ENCODE measurements at places on chromosomes 5 and 9. TPM values are rescaled to one million over a fixed set of nuclear protein-coding genes. Genes with fewer than 3 reads are reported as not detected.

Gene SAP30L
- 33.0 TPM for total RNA-seq

Gene PAM
- total RNA-seq: 293 TPM

DNA sequence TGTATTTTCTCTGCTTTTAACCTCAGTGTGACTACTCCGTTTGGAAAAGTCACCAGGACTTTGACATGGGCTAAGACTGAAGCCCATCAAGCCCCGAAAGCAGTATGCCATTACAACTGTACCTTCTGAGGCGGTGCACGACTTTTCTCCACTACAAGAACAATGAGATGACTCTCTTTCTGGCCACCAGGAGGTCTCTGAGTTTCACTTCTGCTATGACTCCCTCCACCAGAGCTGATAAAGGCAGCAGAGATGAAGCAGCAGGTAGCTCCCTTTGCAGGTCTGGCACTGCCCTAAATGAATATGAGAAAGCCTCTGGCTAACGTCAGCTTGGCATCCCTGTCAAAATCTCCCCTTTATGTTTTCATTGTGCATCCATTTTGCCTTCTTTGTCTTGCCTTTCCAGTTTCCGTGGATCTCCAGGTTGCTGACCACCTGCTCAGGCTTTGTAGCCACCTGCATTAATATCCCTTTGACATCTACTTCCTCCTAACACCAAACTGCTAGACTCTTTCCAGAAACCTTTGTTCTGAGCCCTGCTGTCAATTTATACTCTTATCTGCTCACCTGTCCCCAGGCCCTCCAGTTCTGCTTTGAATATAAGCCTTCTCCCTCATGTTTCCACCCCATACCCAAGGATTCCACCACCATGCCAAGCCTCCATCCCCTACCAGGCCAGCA, 221.7 kb downstream of the ZNF608 start:
- no peak overlapping the region for H3K4me3 ChIP-seq
- H3K27ac ChIP-seq: no peak overlapping the region
- no peaks in the 10 kb centered on the region for H3K36me3 ChIP-seq
- H3K27me3 ChIP-seq: no peaks in the 10 kb centered on the region
- DNase-seq: no peak
- H3K4me1 ChIP-seq: peaks cover 2% of the 10 kb centered on the region

- no peaks in the 10 kb centered on the region for H3K27me3 ChIP-seq
- no peaks in the 10 kb centered on the region for H3K36me3 ChIP-seq
- H3K4me1 ChIP-seq: no peaks in the 10 kb centered on the region
- DNase-seq: no peak
Observed at GRCh38 chr5:9156282-9156681, 389.6 kb downstream of the SEMA5A start.

- no peak for DNase-seq
- no peaks in the 10 kb centered on the region for H3K4me1 ChIP-seq
- H3K27me3 ChIP-seq: no peaks in the 10 kb centered on the region
- no peak overlapping the region for H3K4me3 ChIP-seq
- no peak overlapping the region for H3K27ac ChIP-seq
Observed at GRCh38 chr9:113951032-113951372, 74.9 kb downstream of the ZNF618 start.

DNA sequence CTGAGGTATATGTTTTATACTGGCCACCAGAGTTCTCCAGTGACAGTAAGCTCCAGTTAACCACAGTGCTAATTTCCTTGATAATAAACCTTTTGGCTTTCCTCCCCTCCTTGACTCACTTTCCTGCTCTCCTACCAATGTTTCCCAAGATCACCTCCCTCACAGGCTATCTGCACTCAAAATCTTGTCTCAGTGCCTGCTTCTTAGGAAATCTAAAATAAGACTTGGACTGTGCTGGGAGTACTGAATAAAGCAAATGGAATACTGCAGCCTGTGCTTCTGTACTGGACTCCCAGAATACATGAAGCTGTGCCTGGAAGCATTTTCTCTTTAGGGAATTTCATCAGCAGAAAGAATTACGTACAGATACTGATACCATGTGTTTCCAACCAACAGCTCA, 1.7 kb upstream of the DCP2 start:
- no peaks in the 10 kb centered on the region for H3K36me3 ChIP-seq
- H3K27me3 ChIP-seq: no peaks in the 10 kb centered on the region
- no peak for DNase-seq
- no peak overlapping the region for H3K4me3 ChIP-seq

- no peaks in the 10 kb centered on the region for H3K27me3 ChIP-seq
- H3K4me3 ChIP-seq: no peak overlapping the region
- no peak overlapping the region for H3K27ac ChIP-seq
- no peaks in the 10 kb centered on the region for H3K36me3 ChIP-seq
- no peak for DNase-seq
Observed at GRCh38 chr5:40413743-40414142, 266.0 kb upstream of the PTGER4 start.

DNA sequence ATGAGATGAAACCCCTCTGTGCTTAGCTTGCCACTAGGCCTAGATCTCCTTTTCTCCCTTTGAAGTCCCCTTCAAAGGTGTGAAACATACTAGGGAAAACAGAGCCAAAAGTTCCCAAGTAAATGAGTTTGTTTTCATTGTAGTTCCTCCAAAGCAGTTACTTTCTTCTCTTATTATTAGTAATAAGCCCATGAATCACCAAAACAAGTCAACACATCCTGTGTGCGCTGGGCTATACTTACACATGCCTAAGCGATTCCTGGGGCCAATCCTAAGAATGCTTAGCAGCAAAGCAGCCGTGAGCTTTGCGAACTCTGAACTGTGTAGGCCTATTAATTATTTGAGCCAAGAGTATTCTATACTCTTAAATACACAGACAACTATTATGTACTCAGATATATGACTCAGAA, 7.6 kb downstream of the ENC1 start:
- no peaks in the 10 kb centered on the region for H3K4me1 ChIP-seq
- H3K4me3 ChIP-seq: no peak overlapping the region
- no peak overlapping the region for H3K27ac ChIP-seq
- peaks cover 19% of the 10 kb centered on the region for H3K36me3 ChIP-seq
- DNase-seq: no peak

Gene SLC38A9
- 24.8 TPM for total RNA-seq

GRCh38 chr9:69806627-69807026, 14.0 kb upstream of the CFAP95 start:
- H3K27me3 ChIP-seq: no peaks in the 10 kb centered on the region
- DNase-seq: no peak
- H3K4me3 ChIP-seq: no peak overlapping the region
- no peaks in the 10 kb centered on the region for H3K4me1 ChIP-seq
- no peaks in the 10 kb centered on the region for H3K36me3 ChIP-seq

DNA sequence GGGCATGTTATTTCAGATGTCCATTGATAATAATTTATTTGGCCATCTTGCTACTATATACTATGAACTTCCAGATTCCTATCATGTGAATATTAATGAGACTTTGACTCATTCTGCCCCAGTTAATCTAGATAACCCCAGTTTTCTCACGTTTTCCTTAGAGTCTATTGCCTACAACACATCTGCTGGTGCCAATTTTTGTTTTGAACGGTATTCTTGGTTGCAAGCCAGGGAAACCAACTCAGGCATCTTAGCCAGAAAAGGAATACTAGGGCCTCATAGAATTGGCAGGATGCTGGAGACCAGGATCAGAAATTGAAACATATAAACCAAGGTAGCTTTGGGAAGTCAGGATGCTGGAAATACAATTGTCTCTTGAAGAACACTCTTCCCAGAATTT, 28.0 kb upstream of the NPR3 start:
- H3K4me1 ChIP-seq: peaks cover 10% of the 10 kb centered on the region
- H3K27ac ChIP-seq: no peak overlapping the region
- H3K36me3 ChIP-seq: no peaks in the 10 kb centered on the region
- no peaks in the 10 kb centered on the region for H3K27me3 ChIP-seq
- no peak for DNase-seq

Gene NOL8
- 32.4 TPM for total RNA-seq

DNA sequence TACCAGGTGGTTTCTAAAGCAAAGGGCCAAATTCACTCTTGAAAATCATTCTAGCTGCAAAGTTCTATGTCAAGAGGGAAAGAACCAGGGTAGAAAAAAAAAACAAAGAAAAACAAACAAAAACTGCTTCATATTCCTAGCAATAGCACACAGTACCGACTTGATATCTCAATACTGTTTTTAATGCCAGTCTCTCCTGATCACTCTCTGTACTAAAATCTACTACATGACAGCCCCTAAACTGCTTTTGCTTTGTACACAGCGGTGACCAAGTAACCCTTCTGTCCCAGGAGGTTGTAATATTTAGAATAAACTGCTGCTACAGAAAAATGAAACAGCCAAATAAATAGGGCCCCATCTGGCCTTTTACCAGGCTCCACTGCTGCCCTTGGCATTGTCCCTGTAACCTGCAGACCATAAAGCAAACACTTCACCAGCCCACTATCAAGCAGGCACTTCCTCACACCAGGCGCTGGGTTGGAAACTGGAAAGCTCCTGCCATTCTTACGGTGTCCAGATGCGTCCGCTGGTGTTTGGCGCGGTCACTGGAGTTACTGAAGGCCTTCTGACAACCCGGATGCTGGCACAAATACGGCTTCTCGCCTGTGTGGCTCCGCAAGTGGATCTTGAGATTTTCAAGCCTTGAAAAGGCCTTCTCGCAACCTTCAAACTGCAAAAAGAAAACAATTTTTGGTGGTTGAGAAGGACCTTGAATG, 363.2 kb downstream of the GLIS3 start:
- DNase-seq: no peak
- no peak overlapping the region for H3K27ac ChIP-seq

DNA sequence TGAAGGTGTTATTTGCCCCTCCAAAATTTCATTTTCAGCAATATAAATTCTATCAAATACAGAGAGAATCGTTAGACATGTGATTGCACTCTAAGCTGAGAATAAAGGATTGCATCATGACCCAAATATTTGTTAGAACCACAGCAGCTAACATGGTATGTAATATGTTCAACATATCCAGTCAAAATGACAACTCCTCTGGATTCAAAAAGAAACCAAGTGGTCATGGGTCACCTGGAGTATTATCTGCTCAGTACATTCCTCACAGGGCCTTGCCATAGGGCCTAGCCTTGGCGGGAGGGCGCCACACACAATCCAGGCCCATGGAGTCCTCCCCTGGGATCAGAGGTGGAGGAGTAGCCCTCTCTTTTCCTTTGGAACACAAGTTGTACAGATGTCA, 179.2 kb downstream of the HSD17B3 start:
- H3K27me3 ChIP-seq: no peaks in the 10 kb centered on the region
- no peaks in the 10 kb centered on the region for H3K36me3 ChIP-seq
- no peak for DNase-seq
- H3K4me3 ChIP-seq: no peak overlapping the region
- H3K27ac ChIP-seq: no peak overlapping the region

Gene FCHO2
- total RNA-seq: 48.1 TPM

- DNase-seq: peak; percentile 75
- H3K4me1 ChIP-seq: peaks cover 28% of the 10 kb centered on the region
- H3K36me3 ChIP-seq: peaks cover 21% of the 10 kb centered on the region
- H3K27me3 ChIP-seq: no peaks in the 10 kb centered on the region
- H3K4me3 ChIP-seq: no peak overlapping the region
- H3K27ac ChIP-seq: peak overlapping the region; percentile 39
Observed at GRCh38 chr9:113600871-113601614, 137.5 kb downstream of the RGS3 start.

DNA sequence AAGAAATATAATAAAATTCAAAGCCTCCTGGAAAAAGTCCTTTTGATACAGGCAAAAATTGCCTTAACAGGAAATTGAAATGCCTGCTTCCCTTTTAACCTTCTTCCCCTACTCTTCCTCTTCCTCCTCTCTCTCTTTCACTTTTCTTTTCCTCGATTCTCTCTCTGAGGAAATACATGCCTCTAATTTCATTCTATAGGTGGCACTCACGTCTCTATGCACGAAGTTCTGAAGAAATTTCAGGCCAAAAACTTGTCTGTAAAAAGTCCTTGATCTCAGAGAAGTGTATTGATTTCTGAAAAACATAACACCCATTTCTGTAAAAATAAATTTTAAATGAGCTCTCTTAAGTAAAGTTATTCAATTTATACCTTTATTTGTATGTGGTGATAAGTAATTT, 371.7 kb upstream of the IRX4 start:
- no peaks in the 10 kb centered on the region for H3K36me3 ChIP-seq
- DNase-seq: no peak
- H3K4me1 ChIP-seq: no peaks in the 10 kb centered on the region
- peaks cover 21% of the 10 kb centered on the region for H3K27me3 ChIP-seq
- H3K4me3 ChIP-seq: no peak overlapping the region
- H3K27ac ChIP-seq: no peak overlapping the region

DNA sequence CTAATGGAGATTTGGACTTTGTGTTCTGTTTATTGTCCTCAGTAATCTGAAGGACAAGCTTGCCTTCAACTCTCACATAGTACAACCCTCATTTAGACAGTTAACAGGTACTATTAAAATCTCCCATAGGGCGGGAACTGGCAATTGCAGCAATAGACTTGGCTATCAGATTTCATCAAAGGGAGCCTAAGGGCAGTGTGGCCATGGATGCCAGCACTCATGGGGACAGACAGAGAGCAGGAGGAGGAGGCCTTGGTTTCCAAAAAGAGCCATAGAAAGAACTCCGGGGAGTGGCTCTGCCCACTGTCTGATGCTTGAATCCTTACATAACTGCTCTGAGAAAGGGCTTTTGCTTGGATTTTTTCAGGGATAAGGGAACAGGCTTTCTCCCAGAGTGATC, 6.8 kb downstream of the SLC36A1 start:
- H3K36me3 ChIP-seq: no peaks in the 10 kb centered on the region
- H3K4me1 ChIP-seq: peaks cover 2% of the 10 kb centered on the region
- no peak overlapping the region for H3K4me3 ChIP-seq

- no peak overlapping the region for H3K4me3 ChIP-seq
- DNase-seq: no peak
Observed at GRCh38 chr9:104861397-104861796, 66.6 kb downstream of the ABCA1 start.

Gene PARP8
- total RNA-seq: 42.5 TPM

Gene UBQLN1
- total RNA-seq: 95.3 TPM

DNA sequence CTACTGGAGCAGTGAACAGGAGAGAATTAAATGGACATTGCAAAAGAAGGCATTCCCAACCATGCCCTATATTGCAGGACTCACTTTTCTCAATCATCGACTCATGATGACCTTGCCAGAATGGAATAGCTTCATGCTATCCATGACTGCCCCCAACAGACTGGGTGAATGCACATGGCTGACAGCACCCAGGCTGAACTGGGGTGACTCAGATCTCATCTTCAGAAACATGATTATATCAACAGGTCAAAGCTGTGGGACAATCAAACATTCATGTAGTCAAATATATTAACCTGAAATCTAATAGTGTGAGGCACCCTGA, 34.7 kb upstream of the MIER3 start:
- H3K4me1 ChIP-seq: no peaks in the 10 kb centered on the region
- H3K27ac ChIP-seq: no peak overlapping the region
- no peaks in the 10 kb centered on the region for H3K27me3 ChIP-seq
- no peaks in the 10 kb centered on the region for H3K36me3 ChIP-seq

Gene CARD9
- 7.0 TPM for total RNA-seq

GRCh38 chr9:135339378-135339973, 140.1 kb upstream of the PPP1R26 start:
- H3K4me3 ChIP-seq: no peak overlapping the region
- no peaks in the 10 kb centered on the region for H3K27me3 ChIP-seq
- H3K36me3 ChIP-seq: no peaks in the 10 kb centered on the region
- no peak for DNase-seq

GRCh38 chr5:139872851-139873794, 77.5 kb downstream of the PSD2 start:
- H3K36me3 ChIP-seq: no peaks in the 10 kb centered on the region
- DNase-seq: peak; percentile 35
- H3K27me3 ChIP-seq: no peaks in the 10 kb centered on the region
- H3K27ac ChIP-seq: no peak overlapping the region
- H3K4me3 ChIP-seq: no peak overlapping the region
- no peaks in the 10 kb centered on the region for H3K4me1 ChIP-seq

- H3K27ac ChIP-seq: no peak overlapping the region
- H3K36me3 ChIP-seq: no peaks in the 10 kb centered on the region
- no peak overlapping the region for H3K4me3 ChIP-seq
- H3K27me3 ChIP-seq: no peaks in the 10 kb centered on the region
Observed at GRCh38 chr5:38753776-38754175, 92.0 kb upstream of the OSMR start.

Gene C5orf63
- total RNA-seq: 8.5 TPM

Measured in kidney (tissue), 22 donors.